ENCODE measurements at places on chromosomes 6 and 20.

DNA sequence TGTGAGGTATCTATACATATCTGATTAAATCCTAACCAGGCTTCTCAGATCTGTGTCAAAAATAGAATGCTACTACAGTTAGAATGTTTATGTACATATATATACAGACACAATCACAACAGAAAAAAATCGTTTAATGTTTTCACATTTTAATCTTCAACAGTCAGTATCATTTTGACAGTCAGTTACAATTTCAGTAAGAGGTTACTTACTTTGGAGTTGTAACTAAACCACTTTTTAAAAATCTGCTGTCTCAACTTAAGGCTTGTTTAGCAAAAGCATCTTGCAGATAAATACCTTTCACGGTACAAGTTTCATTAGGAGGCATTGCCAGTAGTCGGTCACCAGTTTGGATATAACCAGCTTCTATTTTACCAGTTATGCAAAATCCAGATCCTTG, 32.3 kb upstream of the ALDH8A1 start:
- no peak for DNase-seq

GRCh38 chr20:10602221-10602871, 71.5 kb downstream of the JAG1 start:
- DNase-seq: no peak

DNA sequence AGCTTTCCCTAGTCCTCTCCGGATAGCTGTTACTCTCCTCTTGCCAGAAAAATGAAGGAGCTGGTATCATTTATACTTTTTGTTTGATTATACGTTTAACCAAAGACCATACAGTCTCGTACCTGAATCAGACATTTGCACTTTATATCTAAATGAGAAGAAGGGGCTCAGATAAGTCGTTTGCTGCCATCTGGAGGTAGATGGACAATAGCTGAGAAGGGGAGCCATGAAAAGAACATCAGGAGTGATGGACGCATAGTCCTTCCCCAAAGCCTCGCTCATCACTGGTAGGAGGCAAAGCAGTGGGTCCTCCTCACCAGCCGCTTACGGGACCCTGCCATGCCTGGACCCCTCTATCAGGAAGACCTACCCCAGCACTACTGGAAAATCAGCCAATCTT, 45.4 kb downstream of the RPF2 start:
- no peak for DNase-seq

GRCh38 chr6:140871911-140872310, 1260.8 kb upstream of the GJE1 start:
- DNase-seq: no peak

DNA sequence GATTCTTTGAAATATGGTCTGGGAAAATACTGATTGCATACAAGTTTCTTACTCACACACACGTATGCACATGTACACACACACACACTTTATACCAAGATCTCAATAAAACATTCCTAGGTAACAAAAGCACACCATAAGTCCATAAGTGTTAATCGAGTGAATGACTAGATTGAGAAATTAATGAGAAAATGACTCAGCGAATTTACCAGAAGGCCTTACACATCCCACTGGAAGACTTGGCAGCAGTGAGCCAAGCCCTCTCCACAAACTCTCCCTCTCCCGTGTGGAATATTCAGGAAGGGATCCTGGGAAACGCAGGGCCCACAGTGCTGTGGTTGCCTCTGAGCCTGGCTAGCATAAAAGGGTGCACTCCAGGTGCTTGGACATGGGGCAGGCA, 227.2 kb downstream of the LY86 start:
- DNase-seq: no peak

DNA sequence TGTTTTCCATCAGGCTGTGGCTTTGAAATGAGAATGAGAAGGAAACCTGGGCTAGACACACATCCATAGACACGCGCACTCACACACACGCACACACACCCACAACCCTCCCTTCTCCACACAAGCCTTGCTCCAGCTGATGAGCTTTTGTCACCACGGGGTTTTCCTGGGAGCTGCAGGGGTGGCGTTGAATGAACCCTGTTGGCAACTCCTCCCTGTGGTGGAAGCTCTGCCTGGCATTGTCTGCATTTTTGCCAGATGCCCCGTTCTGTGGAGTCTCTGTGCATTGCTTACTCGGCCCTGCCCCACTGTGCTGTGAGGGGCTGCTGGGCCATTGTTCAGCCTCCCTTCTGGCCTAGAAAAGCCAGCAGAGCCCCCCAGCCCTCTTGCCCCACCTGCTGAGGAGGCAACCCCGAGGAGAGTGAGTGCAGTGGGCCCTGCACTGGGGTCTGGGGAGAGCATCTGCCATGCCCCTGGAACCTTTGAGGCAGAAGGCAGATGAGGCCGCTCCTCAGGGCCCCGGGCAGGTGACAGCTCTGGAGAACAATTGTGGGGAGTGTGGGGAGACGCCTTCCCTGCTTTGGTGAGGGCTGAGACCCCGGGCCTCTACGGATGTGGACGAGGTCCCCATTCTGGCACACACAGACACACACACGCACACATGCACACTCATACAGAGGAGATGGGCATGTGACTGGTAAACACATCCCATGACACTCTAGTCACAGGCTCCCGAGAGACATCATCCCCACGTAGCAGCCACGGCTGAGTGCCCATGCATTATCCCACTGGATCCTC, 9.9 kb downstream of the ADIG start:
- no peak for DNase-seq

GRCh38 chr6:96947055-96947454, 22.5 kb downstream of the KLHL32 start:
- no peak for DNase-seq

DNA sequence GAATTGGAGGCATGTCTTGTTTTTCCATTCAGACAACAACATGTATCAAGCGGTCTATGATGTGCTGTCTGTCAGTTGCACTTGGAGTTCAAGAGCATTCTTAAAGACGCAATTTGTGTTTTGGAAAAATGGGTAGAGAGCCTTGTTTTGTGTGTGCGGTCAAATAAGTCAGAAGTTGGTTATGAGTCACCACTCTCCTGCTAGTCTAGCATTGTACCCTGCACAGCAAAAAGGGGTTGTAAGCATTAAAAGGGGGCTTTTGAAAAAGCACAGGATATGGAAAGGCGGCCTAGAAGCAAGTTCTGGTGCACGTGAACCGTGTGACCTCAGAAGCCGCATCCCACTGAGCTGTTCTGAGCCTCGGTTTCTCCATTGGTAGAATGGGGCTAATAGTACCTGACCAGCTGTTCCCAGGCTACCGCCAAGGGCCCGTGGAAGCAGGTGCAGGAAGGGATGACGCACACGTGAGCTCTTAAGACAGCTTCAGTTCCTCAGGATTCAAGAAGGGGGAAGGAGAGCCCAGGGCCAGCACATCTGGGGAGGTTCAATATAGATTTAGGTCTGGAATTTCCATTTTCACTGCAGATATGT, 61.6 kb upstream of the SNX9 start:
- DNase-seq: no peak

GRCh38 chr20:36919715-36920333, 31.7 kb downstream of the SAMHD1 start:
- peak; percentile 65 for DNase-seq

DNA sequence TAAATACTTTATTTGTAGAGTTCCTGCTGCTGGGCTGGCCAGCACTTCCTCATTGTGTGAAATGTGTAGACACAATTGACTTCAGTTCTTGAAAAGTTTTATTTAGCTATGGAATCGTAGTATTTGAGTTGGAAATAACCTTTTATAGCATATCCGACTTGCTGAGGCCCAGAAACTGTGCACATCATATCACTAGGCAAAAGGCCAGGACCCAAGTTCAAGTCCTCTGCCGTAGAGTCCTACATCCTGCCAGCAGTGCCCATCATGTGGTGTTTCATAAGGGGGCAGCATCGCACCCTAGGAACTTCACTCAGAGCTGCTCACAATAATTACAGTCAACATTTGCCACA, 207.7 kb upstream of the SNX9 start:
- no peak for DNase-seq

GRCh38 chr6:4336778-4337442, 201.5 kb upstream of the ECI2 start:
- DNase-seq: no peak

GRCh38 chr6:106486236-106486635, 125.7 kb downstream of the CRYBG1 start:
- DNase-seq: no peak

DNA sequence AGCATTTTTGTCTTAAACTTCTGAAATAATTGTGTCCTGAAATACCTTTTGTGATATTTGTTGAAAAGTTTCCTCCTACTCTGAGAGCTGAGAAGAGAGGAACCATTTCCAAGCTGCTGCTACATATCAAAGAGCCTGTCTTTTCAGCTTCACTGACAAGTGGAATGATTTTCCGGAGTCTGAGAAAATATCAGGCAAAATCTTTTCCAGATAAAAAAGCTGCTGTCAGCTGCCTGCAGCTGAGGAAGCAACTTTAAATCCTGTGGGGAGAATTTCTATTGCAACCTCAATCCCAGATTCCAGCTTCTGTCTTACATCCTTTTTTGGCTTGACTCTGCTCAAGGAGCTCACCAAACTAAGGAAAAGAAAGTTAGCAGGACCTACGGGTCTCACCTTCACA, 904.3 kb downstream of the PHF3 start:
- no peak for DNase-seq

GRCh38 chr20:45765307-45765875, 26.3 kb downstream of the WFDC3 start:
- no peak for DNase-seq

DNA sequence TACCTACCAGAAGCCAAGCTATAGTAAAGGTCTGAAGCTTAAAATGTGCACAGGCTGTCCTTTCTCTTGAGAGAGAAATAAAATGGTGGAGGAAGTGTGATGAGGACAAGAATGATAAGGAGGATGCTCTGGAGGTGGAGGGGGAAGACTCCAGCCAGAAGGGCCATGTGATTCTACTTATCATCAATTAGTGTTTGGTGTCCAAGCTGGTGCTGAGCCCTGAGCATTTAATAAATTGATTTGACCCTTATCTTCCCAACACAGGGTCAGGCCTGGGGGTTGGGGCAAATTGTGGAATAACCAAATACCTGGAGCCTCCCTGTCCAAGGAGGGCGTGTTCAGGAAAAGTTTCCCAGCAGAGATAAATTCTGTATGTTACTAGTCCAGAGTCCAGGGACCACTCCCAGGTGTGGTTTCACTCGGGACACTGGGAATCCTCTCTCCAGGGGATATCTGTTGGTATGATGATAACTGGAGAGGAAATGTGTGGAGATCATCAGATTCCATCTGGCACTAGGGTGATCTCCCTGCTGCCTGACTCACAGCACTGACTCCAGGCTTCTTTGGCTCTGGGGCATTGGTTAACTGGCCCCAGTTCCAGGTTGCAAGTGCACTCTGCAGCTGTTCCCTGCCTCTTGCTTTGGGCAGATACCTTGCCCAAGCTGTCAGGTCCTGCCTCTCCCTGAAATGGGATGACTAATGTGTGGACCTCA, 3.8 kb upstream of the MYBL2 start:
- DNase-seq: no peak

- DNase-seq: no peak
Measured at GRCh38 chr6:9766240-9766915, 648.5 kb downstream of the TFAP2A start.

DNA sequence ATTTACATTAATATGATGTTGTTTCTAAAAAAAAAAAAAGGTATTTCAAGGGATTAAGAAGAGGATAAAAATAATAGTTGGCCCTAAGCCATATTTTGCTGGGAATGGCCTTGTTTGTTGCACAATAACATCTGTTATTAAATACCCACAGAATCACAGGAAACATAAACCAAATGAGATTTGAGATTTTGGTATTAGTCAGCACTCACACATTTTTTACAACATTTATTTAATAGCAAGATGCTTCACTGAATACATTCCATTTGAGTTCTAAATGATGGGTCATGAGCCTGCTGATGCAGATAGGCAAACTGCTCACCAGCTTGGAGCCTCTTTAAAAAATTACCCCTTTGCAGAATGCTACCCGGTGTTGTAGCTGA, 92.9 kb upstream of the ENPP5 start:
- DNase-seq: no peak

GRCh38 chr6:161056451-161056850, 64.9 kb downstream of the MAP3K4 start:
- no peak for DNase-seq

- peak; percentile 23 for DNase-seq
Measured at GRCh38 chr20:11248687-11249638, 575.2 kb upstream of the JAG1 start.

- no peak for DNase-seq
Measured at GRCh38 chr20:64242003-64242796, 13.3 kb upstream of the PCMTD2 start.

DNA sequence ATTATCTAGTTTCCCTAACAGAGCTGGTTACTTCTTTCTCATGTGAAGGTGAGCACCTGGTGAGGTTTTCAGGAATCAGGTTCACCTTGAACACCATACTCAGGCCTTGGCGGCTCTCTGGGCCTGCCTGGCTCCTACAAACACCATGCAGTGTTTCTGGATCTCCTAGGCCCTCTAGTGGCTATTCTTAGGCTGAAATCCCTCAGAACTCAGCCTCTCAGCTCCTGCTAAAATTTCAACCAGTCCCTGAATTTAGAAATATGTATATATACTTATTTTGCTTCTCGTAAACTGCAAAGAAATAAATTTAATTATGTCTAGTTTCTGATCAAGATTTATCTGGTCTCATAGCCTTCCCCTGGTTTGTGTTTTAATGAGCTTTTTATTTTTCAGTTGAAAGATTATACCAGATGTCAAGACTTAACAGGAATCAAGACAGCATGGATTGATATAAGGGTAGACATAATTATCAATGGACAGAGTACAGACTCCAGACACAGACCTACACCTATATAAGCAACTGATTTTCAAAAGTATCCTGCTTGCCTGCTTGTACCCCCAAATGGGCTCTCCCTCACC, 55.9 kb downstream of the ANKEF1 start:
- DNase-seq: peak; percentile 65

- DNase-seq: no peak
Measured at GRCh38 chr20:40414843-40415615, 274.0 kb downstream of the MAFB start.

DNA sequence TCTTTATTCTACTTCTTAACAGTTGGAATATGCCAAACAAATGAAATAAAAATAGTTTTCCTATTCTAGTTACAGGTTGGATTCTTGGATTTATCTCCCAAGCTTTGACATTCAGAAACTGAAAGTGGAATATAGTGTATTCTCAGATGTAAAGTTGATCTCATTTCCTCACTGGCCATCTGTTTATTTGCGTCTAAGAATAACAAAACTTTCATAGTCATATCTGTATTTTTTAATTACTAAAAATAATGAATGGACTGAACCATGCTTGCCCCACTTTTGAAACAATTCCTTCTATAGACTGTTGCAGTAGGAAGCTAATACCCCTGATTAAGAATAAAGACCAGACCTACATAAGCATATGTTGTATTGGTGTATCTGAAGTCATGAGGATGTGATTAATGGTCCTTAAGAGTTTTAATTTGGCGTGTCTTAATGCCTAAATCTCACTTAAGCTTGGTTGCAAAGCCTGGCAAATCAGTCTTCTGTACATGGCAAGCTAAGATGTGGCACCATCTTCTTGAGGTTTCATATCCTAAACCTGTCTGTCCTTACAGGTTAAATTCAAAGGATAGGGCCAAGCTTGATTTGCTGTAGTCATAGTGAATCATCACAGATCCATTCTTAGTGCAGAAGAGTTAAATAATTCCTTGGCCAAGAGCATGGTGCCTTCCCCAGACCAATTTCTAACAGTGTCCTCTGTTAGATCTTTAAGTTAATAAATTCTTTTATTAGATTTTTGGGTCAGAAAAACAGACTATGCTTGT, 58.9 kb downstream of the FOXO3 start:
- no peak for DNase-seq
